ENCODE measurements at places on chromosomes 4 and X.

DNA sequence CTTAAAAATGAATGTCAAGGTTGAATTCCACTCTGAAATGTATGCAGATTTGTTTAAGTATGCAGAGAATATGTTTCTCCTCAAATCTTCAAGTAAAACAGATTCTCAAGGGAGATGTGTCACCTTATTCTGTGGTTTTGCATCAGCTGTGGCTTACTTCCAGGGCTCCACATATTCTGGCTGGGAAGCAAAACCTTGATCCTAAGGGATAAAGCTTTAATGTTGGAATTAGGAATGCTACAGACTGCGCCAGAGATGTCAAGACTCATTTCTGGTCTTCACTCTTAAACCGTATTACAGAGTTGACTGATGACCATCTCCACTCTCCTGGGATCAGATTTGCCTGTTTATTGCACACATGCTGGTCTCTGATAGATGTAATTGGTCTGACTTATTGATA lies 143.9 kb upstream of the DIPK2B start:
- DNase-seq = peak; percentile 97

GRCh38 chr4:10353110-10353509 lies 104.1 kb downstream of the ZNF518B start:
- DNase-seq = no peak

GRCh38 chrX:46628460-46629371 lies 55.2 kb downstream of the CHST7 start:
- DNase-seq = no peak

GRCh38 chr4:155887847-155888570 lies 15.5 kb upstream of the TDO2 start:
- no peak for DNase-seq

DNA sequence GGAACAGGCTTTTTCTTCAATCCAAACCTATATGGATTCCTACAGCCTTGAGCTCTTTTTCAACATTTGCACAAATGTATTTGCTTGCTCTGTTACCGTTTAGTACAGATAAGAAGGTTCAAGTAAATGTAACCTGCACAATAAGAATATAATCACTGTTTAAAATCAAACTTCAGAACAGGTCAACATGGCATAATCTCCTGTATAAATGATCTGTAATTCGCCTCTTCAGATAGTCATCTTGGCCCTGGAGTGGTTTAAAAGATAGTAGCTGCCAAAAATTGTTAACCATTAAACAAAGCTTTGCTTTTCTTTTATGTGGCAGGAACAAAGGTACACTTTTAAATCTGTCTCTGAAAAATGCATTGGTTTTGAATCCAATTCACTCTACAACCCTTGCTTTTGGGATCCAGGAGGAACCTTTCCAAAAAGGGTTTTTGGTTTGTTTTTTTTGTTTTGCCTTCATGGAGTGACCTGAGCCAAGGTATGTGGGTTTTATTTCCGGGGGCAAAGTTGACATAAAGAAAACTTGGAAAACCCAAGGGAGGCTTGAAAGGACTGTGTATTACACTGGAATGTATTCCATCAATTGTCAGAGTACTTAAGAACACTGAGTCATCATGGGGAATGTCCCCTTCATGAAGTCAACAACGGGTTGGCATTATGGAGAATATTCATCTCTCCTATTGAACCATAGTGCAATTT lies 210.4 kb upstream of the HCCS start:
- peak; percentile 63 for DNase-seq

- peak; percentile 57 for DNase-seq
Observed at GRCh38 chr4:173211838-173212237, 43.2 kb downstream of the GALNT7 start.

GRCh38 chr4:52869656-52870055 lies 7.5 kb downstream of the RASL11B start:
- DNase-seq = no peak

DNA sequence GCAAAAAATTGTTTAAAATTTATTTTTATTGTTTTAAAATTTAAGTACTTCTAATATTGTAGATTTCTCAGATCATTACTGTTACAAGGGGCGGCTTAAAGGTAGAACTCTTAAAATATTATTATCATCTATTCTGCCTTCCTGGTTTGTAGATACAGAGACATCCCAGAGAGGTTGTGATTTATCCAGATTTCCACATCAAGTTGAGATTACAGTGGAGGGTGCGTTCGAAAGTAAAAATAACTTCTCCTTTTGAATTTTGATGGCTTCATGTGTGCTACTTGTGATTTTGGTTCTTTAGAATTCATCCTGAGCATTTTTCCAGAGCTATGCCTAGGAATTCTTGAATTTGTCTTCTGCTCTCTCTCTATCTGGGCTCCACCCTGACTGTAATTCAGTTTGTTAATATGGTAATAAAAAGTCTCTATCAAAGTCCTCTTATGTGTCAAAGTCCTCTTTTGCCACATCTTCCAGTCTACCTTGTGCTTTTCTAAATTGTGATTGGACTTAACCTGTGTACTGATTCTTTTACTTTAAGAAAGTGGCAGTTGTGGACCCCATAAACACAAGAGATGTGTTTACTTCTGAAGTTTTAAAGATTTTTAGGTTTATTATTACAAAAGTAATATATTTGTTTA lies 37.2 kb downstream of the CLCN3 start:
- DNase-seq = no peak

DNA sequence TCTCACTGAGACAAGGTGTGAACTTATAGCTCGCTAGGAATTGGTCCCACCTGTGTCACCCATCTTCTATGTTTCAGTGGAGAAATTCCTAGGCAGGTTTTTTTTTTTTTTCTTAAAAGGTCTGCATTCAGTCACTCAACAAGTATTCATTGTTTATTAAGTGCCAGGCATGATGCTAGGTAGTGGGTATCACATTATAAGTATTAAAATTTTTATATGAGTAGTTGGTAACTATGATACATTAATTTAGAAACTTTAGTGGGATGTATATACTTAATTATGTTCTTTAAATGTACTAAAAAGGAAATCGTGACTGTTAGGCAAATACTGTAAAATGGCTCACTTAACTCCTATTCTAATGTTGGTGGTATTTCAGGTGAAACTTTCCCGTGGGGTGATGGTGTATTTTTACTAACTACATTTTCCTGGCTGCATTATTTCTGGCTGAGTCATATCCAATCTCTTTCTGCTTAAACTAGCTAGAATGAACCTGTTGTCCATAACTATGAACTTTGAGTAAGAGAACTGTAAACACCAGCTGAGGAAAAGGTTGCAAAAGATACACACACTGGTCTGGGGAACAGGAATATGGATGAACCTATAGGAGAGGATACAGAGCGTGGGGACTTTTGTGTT lies 49.3 kb upstream of the MED14 start:
- DNase-seq = no peak

- no peak for DNase-seq
Observed at GRCh38 chr4:70564033-70564432, 28.0 kb upstream of the AMBN start.

- no peak for DNase-seq
Observed at GRCh38 chr4:76800902-76801301, 97.0 kb downstream of the SOWAHB start.

GRCh38 chrX:39158801-39159657 lies 357.8 kb downstream of the MID1IP1 start:
- peak; percentile 53 for DNase-seq

DNA sequence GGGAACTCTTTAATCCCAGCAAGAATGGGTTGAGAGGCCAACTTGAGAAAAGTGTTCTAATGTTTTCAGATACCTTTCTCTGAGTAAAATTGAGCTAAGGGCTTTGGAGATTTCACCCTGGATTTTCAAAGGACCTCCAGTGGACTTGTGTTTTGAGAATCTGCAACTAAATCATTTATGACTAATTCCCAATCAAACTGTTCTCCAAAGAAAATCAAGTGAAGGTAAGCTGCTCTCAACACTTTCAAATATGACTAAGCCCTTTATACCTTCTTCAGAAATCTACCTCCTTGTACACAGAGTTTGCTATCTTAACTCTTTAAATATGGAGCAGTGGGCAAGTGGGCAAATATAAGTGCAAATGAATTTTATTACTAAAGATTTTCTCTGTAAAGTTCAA lies 392.9 kb downstream of the PDGFC start:
- no peak for DNase-seq

DNA sequence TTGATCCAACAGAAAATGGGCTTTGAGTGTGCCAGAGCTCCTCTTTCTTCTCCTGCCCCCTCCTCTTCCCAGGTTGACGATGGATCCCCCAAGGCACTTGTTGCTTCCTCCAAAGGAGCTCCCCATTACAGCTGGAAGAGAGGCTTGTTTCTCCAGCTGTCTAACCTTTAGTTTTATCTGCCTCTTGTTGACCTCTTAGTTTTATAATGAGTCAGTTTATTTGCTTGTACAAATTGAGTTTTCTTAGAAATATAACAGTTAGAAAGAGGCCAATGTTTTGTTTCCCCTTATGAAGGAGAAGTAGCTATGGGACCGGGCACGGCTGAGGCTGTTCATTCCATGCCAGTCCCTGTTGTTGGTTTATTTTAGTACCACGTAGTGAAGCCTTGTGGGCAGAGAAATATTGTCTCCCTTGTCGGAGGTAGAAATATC lies 158.2 kb downstream of the SPRY1 start:
- DNase-seq = no peak

GRCh38 chr4:145565328-145565727 lies 53.9 kb upstream of the MMAA start:
- no peak for DNase-seq

DNA sequence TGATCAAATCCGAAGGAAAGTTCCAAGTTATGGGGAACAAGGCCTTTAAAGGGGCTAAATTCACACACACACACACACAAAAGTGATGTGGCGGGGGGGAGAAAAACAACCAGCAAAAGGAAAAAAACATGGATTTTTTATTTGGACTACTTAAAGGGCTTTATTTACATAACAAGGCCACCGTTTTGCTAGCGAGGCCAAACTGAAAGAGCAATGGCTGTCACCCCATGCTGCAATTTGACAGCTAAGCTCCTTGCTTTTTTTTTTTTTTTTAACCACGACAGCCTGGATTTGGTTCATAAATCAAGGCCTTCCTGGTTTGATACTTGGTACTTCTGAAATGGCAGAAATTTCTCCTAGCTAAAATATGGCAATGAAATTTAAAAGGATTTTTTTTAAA lies 99.6 kb upstream of the PTCHD1 start:
- no peak for DNase-seq

DNA sequence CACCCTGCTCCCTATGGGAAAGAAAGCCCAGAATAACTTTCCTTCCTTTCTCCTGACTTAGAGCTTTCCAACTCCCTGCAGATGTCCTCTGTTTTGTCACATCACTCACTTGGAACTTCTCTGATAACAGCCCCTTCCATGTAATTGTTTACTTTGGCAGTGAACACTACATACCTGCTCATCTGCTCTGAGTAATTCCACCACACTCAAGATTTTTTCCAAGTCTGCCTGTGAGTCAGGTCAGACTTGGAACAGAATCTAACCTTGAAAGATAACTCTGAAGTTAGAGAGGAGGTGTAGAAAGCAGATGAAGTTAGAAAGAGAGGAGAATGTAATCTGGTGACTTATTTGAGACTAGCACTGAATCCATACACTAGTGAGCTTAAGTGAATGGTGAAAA lies 7.4 kb downstream of the MAGEB10 start:
- peak; percentile 5 for DNase-seq

DNA sequence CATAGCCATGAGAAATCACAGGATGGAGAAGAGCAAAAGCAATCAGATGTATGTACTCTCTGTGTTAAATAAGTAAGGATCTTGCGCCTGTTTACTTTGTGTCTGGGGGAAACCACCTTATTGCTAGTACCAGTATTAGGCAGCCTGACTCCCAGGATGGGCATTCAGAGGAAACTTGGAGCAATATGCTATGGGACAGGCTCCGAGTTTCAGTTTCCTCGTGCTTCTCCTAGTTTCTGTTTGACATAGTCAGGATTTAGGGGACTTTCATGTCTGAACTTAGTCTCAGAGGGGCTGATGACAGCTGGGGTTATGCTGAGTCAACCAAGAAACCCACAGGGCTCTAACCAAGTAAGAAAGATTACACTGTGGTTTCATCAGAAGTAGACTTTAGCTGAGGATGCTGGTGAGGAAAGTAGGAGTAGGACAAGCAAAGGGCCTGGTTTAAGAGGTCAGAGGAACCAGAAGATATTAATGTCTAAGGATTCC lies 13.5 kb downstream of the NSUN7 start:
- peak; percentile 97 for DNase-seq

DNA sequence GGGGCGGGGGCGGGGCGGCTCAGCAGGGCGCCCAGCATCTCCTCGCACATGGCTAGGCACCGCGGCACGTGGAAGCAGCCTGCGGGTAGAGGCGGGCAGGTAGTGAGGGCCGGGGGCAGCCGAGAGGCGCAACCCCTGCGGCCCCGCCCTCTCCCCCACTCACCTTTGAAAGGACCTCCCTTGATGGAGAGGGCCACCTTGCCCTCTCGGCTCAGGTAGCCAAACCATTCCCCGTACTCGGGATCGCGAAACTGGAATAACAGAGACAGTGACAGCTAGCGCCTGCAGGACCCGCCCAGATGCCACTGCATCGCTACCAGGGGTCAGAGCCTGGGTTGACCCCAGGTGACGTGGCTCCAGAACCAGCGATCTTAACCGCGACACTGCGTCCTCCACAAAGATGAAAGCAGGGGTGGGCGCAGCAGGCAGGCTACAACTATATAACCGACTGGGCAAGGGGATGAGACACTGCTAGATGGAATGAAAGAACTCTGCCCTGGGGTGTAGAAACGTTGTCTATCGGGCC lies 552 bp upstream of the NAA10 start:
- DNase-seq = no peak

DNA sequence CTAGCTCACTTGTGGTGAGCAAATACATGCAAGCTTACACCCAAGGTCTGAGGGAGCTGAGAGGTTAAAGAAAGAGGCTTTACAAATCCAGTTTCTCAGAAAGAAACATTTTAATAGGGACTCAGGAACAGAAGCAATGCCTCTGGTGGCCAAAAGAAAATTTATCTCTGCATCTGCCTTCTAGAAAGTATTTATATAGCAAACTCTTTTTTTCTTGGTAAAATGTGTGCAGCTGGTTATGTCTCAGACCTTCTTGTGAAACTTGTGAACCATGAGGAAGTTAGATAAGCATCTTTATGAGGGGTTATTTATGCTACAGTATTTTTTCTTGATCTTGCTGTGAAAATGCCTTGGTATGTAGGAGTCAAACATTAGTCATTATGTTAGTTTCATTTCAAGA lies 48.5 kb upstream of the CYSLTR1 start:
- no peak for DNase-seq

- DNase-seq = no peak
Observed at GRCh38 chr4:173008436-173008835, 160.2 kb upstream of the GALNT7 start.

DNA sequence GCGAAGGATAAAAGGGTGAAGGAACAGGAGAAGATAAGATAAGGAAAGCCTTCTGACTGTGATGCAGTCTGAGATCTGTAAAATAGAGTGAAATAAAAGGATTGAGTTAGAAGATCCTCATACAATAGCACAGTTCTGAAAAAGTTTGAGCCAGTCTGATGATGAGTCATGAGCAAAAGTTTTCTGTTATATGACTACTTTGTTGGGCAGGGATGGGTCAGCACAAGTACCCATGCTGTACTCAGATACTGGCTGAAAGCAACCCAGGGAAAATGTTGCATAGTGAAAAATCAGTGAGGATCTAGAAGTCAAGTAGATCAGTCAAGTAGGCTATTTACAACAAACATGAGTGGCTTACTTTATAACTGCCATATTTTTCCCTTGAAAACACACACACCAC lies 253.5 kb downstream of the PCDH10 start:
- DNase-seq = no peak

- no peak for DNase-seq
Observed at GRCh38 chr4:143402776-143403552, 66.3 kb downstream of the GAB1 start.

GRCh38 chr4:48958582-48958981 lies 27.5 kb upstream of the CWH43 start:
- DNase-seq = no peak

All from fibroblast of skin of scalp (primary cell).